ENCODE measurements at places on chromosomes 3 and 15. TPM values are rescaled to one million over a fixed set of nuclear protein-coding genes. Genes with fewer than 3 reads are reported as not detected.

DNA sequence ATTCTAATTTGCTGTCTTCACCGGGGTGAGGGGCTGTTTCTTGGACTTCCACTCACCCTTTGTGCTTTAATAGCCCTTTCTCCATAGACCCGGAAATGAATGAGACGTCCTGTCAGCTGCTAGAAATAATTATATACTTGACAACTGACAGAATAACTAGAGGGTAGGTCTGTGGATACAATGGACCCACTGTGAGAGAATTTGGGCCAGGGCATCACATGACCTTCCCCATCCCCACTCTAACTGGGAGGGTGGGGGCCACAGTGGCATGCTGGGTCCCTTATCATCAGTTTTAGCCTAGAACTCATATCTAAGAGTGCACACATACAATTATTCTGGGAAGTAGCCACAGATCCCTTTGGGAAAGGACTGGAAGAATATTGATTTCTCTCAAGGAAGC lies 25.9 kb upstream of the MINAR1 start:
- DNase-seq = no peak

DNA sequence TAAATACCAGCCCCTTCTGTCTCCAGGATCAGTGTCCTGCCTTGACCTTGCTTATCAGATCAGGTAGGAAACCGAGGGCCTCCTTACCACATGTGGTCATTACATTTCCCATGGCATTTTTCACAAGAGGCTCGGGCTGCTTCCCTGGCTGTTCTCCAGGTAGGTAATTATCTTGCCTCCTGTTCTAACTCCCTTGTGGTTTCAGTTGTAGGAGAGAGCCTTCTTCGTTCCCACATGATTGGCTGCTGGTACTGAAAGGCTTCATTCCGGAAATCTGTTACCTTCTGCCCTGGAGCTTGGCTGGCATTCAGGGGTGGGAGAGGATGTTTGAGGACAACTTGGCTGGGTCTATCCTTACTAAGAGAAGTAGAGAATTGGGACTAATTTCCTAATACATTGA lies 46.8 kb upstream of the RORA start:
- DNase-seq = no peak

The ANKRD63 gene
- not detected for total RNA-seq

- no peak for DNase-seq
Observed at GRCh38 chr15:77474310-77474988, 53.8 kb downstream of the HMG20A start.

DNA sequence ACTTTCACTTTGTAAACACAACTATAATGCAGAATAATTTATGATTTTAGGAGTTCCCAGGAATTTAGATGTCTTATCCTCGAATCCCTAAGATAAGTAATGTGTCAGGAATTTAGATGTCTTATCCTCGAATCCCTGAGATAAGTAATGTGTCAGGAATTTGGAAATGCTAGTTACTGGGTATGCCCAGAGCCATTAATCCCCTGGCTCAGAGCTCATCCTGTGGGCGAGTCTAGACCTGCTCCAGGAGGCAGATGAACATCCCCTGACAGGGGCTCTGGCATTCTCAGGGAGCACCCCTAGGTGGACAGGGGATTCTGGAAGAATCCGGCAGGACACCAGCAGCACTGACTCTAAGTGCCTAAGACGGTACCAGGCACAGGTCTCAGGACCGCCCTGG lies 163.3 kb downstream of the ARRDC4 start:
- no peak for DNase-seq

DNA sequence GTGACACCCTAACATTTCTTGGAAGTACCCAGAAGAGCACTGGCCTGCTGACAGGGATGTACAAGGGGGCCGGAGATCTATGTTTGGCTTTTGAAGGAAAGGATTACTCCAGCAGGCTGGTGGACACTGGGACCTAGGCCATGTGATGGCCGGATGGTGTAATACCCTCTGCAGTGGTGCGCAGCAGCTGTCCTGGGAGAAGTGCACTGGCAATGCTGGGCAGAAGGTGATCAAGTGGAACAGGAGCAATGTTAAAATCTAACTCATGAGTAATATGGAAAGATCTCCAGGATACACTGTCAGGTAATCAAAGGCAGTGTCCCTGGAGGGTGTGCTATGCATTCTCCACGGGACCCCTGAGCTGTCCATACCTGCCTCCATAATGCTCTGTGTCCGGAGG lies 71.2 kb upstream of the POMGNT2 start:
- DNase-seq = no peak

DNA sequence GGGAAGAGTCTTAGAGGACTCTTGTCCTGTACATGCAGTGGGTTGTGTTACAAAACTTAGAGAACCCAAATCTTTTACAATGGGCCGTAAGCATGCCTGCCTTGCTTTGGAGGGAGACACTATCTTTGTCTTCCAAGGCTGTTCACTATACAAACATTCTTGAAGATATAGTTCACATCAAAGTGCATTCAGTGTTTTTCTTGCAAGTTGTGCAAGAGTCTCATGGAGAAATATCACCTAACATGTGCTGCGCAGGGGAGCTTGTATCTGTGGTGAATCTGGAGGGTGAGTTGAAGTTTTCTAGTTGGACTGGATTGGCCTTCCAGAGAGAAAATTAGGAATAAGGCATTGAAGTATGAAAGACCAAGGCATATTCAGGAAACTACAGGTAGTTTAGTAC lies 7.8 kb upstream of the PRTG start:
- DNase-seq = no peak

The HYAL1 gene
- 0.36 TPM for total RNA-seq

The IFT80 gene
- total RNA-seq = 48.9 TPM

The SLC22A14 gene
- not detected for total RNA-seq

The SHC4 gene
- 0.33 TPM for total RNA-seq

The PPP1R14D gene
- not detected for total RNA-seq

The KLHL6 gene
- total RNA-seq = 169 TPM

The SLC12A1 gene
- total RNA-seq = not detected

The CHRNA5 gene
- total RNA-seq = 9.1 TPM

DNA sequence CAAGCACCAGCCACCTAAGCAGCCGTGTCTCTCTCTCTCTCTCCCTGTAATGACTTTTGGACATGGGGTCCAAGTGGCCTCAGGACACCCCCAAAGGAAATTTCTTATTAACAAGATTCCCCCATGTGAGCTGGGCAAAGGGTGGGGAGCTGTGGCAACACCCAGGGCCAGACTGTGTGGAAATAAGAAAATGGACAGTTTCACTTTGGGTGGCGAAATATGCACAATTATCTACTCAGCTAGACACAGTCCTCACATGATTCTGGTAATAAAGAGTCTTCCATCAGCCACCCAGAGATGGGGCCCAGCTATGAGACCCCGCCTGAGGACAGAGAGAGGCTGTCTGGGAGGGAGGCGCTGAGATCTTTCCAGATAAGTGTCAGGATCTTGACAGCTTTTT lies 96.8 kb upstream of the TPM1 start:
- no peak for DNase-seq

DNA sequence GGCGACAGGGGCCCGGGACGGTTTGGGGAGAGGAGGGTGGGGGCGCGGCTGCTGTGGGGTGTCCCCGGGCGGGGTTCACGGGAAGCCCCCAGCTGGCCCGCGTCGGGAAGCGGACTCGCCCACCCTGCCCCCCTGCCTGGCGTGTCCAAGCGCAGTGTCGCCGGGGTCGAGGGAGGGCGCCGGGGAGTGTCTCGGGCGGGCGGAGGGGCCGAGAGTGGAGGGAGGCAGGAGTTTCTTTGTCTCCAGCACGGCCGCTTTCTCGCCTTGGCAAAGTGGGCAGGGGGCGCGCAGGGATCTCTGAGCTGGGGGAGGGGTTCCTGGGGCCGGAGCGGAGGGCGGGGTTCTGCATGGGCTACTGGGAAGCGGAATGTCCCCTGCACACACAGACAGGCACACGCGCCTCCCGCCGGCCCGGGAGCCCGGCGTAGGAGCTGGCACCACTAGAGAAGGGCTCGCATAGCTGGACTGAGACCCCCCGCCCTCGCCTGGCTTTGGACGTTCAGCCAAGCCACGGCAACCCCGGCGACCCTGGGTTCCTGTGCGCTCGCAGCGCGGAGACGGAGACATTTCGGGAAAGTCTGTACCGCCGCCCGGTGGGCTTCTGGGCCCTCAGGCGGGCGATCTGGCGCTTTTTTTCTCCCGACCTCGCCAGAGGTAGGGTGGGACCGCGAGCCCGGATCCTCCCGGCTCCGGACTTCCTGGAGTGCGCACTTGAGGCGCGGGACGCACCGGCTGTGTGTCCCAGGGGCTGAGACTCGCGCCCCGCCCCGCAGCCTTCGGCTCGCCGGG lies 822 bp downstream of the ST8SIA2 start:
- no peak for DNase-seq

The DLEC1 gene
- total RNA-seq = not detected

DNA sequence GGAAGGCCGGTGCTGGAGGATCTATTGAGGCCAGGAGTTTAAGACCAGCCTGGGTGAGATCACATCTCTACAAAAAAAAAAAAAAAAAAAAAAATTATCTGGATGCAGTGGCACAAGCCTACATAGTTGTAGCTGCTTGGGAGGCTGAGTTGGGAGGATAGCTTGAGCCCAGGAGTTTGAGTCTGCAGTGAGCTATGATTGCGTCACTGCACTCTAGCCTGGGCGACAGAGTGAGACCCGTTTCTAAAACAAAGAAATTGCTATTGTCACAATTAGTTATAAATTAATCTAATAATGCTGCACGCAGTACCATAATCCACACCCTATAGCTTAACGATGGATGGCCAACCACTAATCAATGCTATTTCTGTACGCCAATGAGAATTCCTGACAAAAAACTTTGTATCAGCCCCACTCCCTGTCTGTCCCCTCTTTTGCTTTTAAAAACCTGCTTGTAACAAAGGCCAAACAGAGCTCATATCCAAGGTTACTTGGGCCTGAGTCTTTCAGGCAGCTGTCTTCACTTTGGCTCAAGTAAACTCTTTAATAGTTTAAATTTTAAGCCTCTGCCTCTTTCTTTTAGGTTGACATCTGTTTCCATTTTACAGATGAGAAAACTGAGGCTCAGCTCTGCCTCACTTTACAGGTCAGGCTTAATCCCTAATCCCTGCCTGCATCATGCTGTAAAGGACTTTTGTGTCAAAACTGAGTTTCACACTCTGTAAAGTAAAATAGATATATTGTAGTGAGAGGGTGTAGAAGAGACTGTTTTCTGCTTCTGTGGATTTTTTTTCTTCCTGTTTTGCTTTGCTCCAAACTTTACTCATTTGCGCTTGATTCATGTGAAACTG lies 10.9 kb downstream of the FLNB start:
- DNase-seq = no peak

DNA sequence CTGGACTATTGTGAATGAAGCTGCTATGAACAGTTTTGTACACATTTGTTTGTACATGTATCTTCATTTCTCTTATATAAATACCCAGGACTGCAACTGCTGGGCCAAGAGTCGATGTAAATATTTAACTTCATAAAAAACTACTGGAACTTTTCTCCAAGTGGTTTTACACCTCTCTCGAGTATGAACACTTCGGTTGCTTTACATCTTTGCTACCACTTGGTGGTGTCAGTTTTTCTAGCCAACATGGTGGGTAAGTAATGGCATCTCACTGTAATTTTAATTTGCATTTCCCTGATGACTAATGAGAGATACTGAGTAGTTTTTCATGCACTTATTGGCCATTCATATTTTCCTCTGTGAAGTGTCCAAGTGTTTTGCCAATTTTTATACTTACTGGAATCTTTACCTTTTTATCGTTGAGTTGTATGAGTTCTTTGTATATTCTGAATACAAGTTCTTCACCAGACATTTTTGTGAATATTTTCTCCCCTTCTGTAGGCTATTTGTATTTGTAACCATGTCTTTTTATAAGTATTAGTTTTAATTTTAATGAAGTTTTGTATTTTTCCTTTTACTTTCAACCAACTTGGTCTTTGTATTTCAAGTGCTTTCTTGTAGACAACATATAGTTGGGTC lies 44.4 kb downstream of the PCOLCE2 start:
- DNase-seq = peak; percentile 36

The CCDC191 gene
- total RNA-seq = 7.3 TPM

DNA sequence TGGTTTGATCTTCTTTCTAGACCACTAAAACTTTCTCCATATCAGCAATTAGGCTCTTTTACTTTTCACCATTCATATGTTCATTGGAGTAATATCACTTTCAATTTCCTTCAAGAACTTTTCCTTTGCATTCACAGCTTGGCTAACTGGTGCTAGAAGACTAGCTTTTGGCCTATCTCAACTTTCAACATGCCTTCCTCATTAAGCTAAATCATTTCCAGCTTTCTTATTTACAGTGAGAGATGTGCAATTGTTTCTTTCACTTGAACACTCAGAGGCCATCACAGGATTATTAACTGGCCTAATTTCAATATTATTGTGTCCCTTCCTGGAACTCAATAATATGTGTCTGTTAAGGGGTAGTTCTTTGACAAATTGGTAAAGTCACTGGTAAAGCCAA lies 42.8 kb upstream of the PLOD2 start:
- no peak for DNase-seq

GRCh38 chr3:117103675-117104074 lies 394.1 kb downstream of the TUSC7 start:
- no peak for DNase-seq

DNA sequence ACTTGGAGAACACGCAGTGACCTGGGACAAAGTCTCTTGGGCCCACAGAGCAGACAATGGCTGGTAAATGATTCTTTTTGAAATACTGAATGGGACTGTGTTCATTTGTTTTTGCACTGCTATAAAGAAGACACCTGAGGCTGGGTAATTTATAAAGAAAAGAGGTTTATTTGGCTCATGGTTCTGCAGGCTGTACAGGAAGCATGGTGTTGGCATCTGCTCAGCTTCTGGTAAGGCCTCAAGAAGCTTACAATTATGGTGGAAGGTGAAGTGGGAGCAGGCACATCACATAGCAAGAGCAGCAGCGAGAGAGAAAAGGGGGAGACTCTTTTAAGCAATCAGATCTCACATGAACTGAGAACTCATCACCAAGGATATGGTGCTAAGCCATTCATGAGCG lies 321.6 kb downstream of the THSD4 start:
- no peak for DNase-seq

DNA sequence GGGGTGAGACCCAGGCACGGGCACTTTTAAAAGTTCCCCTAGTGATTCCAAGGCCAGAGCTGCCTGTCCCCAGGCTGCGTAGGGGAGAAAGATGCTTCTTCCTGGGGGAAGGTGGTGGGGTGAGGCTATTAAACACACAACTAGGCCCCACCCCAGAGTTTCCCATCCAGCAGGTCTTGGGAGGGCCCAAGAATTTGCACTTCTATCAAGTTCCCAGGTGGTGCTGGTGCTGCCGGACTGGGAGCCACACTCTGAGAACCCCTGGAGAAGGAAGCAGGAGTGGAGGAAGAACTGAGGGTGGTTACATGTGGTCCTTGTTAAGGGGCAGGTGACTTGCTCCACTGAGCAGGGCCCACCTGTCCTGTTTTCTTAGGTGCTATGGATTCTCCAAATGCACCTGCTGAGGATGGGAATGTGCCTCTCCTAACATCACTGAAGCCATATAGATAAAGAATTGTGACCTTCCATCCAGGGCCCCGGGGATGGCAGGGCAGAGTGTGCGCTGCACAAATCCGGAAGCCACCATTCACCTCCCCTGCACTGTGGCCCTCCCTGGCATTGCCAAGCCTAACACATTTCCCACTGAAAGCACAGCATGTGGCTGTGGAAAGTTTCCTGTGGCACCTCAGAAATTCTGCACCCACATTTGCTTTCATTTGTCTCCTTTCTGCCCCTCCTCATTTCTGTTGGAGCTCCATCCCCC lies 111.5 kb upstream of the MEF2A start:
- no peak for DNase-seq

The ACOX2 gene
- total RNA-seq = not detected

- no peak for DNase-seq
Observed at GRCh38 chr15:76988867-76989780, 5.8 kb upstream of the PSTPIP1 start.

The CTDSPL2 gene
- total RNA-seq = 88.0 TPM
